ENCODE measurements at places on chromosomes 4 and X. TPM values are rescaled to one million over a fixed set of nuclear protein-coding genes. Genes with fewer than 3 reads are reported as not detected.

TMEM184C gene
- total RNA-seq = 29.2 TPM

DNA sequence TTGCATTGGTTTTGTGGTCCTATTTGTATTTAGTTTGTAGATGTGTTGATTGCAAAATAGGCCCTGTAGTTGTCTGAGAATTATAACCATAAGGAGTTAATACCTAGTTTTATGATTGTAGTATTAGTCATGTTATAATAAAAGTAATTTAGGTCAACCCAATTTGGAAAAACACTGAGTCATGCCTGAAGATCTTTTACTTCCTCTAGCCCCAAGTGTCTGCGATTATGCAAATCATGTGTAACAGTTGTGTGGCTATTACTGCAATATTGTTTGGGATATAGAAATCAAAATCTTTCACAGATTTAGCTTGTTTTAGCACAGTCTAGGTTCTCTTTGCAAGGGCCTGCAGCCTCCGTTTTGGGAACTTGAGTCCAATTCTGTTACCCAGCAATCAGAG lies 12.6 kb downstream of the SRD5A3 start:
- DNase-seq = no peak

GRCh38 chr4:37956941-37957340 lies 3.3 kb upstream of the PTTG2 start:
- no peak for DNase-seq

DNA sequence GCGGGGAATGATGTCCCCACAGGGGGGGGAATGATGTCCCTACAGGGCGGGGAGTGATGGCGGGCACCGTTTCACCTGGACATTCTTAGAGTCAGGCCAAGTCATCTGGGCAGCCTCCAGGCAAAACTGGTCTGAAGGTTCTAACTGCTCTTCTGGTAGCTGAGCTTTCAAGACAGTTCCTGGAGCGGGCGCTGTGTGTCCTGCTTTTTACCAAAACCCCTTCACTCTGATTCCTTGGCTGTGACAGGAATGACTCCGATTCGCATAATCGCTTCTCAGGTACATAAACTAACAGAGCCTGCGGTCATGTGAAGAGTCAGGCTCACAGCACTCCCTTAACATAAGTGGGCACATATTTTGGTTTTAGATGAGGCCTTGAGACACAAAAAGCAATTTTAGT lies 836.0 kb downstream of the TRIML1 start:
- no peak for DNase-seq

DNA sequence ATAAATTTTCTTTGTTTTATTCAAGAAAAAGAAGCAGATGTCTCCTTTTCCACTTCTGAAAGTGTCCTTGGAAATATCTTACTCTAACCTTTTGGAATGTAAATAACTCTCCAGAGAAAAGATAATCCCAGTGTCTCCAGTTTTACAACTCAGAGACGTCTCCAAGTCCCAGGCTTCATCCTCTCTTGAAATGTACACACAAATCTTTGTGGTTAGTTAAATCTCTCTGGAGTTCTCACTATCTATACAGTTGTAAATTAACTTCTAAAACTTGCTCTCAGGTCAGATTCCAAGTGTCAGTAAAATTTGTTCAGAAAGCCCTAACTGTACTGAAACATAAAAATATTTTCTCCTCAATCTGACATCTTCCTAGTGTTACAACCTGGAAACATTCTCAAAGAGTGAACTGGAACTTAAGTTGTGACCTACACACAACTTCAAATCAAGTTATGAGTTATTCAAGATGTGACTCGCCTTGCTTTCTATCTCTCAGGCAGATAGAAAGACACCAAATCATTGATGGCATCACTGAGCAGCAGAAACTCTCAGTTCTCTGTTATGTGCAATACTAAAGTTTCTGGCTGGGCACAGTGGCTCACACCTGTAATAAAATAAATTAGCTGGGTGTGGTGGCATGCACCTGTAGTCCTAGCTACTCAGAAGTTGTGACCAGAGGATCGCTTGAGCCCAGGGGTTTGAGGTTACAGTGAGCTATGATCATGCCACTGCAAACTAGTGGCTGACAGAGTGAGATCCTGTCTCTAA lies 284.2 kb downstream of the RCHY1 start:
- DNase-seq = no peak

HAND2 gene
- total RNA-seq = 0.35 TPM

SHROOM3 gene
- 62.0 TPM for total RNA-seq

DNA sequence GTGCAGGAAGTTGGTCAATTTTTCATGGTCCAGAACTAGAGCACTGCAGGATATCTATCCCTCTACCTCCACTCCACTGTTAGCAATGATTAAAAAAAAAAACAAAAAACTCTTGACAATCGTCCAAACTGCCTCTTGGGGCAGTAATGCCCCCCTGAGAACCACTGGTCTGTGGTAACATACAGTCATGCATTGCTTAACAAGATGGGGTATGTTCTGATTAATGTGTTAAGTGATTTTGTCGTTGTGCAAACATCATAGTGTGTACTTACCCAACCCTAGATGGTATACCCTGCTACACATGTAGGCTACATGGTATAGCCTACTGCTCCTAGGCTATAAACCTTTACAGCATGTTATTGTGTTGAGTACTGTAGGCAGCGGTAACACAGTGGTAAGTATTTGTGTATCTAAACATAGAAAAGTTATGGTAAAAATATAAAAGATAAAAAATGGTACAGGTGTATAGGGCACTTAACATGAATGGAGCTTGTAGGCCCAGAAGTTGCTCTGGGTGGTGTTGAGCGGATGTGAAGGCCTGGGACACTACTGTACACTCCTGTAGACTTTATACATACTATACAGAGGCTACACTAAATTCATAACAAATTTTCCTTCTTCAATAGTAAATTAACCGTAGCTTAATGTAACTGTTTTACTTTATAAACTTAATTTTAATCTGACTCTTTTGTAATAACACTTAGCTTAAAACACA lies 34.1 kb downstream of the ART3 start:
- no peak for DNase-seq

DNA sequence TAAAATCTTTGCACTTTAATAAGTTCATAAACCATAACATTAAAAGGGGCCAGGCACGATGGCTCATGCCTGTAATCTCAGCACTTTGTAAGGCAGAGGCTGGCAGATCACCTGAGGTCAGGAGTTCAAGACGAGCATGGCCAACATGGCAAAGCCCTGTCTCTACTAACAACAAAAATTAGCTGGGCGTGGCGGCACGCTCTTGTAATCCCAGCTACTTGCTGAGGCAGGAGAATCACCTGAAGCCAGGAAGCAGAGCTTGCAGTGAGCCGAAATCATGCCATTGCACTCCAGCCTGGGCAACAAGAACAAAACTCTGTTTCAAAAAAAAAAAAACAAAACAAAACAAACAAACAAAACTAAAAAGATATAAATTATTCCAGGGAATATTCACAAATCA lies 595.2 kb upstream of the LCORL start:
- DNase-seq = no peak

DNA sequence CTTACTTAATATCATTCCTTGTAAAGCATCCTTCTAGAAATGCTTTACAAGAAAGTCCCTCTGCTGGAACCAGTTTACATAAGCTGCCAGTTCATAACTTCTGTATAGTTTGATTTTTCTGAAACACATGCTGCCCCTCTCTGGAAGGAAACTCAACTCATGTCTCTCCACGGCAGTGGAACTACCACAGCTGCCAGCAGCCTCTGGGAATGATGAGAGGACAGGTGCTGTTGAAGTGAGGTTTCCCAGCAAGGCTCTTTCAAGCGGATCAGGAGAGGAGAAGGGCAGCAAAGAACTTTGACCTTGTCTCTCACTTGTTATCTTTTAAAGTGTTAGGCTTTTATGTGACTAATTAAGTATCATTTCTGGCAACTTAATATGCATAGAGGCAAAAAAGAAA lies 7.3 kb downstream of the GRPR start:
- DNase-seq = no peak

DNA sequence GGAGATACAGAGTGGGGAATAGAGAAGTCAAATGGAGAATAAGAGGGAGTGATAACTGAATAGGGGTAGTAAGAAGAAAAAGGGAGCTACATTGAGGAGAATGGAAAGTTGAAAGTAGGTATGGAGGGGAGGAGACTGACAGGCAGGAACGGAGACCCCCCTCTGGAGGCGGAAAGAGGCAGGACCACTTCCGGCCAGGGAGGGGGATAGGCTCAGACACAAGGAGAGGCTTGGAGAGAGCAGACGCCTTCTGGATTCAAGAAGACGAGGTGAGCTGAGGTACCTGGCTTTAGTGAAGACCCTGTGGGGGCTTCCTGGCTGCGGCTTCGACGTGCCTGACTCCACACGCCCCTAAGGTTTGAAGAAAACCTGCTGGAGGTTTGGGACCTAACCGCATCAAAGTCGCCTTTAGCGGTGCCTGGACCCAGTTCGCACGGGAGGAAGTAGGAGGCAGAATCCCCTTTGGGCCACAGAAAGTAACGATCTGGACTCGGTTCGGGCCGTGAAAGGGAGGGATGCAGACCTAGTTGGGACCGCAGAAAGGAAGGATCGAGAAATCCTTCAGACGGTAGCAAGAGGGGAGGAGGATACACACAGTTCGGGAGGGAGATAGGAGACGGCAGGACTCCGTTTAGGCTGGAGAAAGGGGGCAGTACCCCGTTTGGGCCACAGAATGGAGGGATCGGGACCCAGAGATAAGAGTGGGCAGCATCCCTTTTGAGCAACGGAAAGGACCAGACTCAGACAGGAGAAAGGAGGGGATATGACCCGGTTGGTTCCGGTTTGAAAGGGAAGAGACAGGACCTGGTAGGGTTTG lies at the start of gene TRO:
TRO (plus strand) TSS at position 215 of the 817 bp plus-strand sequence. CDS start 1,423 bp downstream, outside the sequence.
- no peak for DNase-seq

GRCh38 chrX:70485466-70485865 lies 40.8 kb downstream of the DLG3 start:
- DNase-seq = no peak

- DNase-seq = no peak
Observed at GRCh38 chr4:121220698-121221097, 56.6 kb upstream of the TNIP3 start.
